ENCODE measurements at places on chromosomes 6 and 20.

- no peak for DNase-seq
These were observed 430 bp upstream of the SOX18 start for GRCh38 chr20:64049878-64050260.

GRCh38 chr6:114032721-114033120 is 61.8 kb upstream of the HDAC2 start:
- DNase-seq: no peak

- no peak for DNase-seq
These were observed 236.7 kb downstream of the FARS2 start for GRCh38 chr6:5497896-5498578.

- no peak for DNase-seq
These were observed 301.2 kb upstream of the SGK1 start for GRCh38 chr6:134619077-134619476.

- no peak for DNase-seq
These were observed 1.6 kb downstream of the PXDC1 start for GRCh38 chr6:3749977-3750316.

DNA sequence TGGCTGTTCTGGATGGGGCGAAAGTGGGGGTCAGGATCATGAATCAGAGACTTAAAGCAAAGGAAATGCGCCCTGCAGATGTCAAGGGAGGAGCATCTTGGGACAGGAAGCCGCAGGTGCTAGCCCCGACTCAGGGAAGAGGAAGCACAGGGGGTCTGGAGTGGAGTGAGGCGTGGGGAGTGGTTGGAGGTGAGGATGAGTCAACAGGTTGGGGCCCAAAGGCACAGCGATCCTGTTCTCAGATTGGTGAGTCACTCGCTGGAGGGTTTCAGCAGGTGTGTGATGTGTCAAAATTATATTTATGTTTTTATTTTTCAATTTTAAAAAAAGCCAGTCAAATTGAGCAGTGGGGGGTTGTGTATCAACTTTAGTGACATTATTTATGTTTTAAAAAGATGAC is 19.0 kb downstream of the PACSIN1 start:
- DNase-seq: no peak

All from GM18507 (cell line).